ENCODE measurements at places on chromosomes 16 and 17.

- DNase-seq, result no peak
Observed at GRCh38 chr16:8655184-8655717, 19.2 kb upstream of the ABAT start.

- DNase-seq, result no peak
Observed at GRCh38 chr17:6061290-6061689, 8.9 kb upstream of the WSCD1 start.

GRCh38 chr16:24820522-24820921 lies 25.2 kb upstream of the SLC5A11 start:
- no peak for DNase-seq

DNA sequence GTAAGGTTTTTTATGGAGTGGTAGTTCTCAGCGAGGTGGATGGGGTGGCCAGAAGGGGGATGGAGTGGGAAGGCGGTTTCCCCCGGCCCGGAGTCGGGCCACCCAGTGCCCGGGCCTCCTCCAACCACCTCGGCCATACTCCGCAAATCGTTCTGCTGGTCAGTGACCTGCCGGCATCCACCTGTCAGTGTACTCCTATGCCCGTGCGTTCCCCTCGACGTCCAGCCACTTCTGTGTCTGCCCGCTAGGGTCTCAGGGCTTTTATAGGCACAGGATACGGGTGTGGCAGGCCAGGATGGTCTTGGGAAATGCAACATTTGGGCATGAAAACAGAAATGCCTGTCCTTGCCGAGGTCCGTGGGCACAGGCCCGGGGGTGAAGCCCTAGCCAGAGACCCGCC lies 19.3 kb upstream of the ASGR2 start:
- DNase-seq, result no peak

- DNase-seq, result no peak
Observed at GRCh38 chr17:27322026-27322425, 28.1 kb downstream of the WSB1 start.

GRCh38 chr17:28744972-28745785 lies 1.4 kb downstream of the TRAF4 start:
- no peak for DNase-seq

Measured in activated T-helper 1 cell treated with Interleukin-2 at 50 U/mL for 16 hours (primary cell).